ENCODE measurements at places on chromosomes 3 and 15.

DNA sequence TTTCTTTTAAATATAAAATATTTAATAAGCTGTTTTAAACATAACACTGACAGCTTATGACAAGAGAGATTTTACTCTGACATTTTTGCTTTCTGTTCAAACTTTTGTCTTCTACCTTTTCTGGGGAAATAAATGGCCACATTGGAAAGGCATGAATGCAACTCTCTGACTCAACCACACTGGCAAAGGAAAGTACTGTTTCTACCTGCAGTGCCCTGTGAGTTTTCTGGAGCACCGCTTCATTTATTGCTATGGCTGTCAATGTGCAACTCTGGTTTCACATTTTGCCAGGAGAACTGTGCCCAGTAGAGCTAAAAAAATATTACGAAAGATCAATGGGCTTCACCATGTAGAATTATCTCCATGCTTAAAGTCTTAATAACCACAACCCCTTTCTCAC is 15.1 kb downstream of the PDZRN3 start:
- no peak for DNase-seq

DNA sequence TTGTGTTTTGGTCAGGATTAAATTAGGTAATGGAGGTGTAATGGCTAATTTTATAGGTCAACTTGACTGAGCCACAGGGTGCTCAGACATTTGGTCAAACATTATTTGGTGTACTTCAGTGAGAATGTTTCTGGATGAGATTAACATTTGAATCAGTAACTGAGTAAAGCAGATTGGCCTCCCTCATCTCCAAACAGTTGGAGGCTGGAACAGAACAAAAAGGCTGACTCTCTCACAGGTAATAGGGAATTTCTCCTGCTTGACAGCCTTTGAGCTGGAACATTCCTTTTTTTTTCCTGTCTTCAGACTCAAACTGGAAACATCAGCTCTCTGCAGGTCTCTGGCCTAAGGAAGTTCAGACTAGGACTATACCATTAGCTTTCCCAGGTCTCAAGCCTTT is 280.7 kb downstream of the ZBTB20 start:
- DNase-seq = no peak

GRCh38 chr15:38335116-38335515 is 82.5 kb downstream of the SPRED1 start:
- DNase-seq = no peak

DNA sequence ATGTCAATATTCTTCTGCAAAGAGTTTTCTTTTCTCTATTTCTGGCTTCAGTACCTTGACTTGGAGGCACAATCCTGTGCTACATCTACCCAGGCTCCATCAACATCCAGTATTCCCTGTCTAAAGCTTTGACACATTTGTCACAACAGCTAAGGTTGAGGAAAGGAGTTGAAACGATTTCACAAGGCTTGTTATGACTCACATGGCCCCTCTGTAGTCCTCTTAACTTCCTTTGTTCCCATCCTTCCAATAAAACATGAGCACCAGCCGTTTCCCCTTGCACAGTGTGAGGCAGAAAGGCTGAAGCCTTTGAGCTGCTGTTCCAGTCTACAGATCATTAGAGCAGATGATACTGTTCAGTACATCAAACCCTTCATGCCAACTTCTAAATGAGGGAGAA is 163.0 kb upstream of the TMCO5A start:
- DNase-seq = no peak

- no peak for DNase-seq
Observed at GRCh38 chr3:114011059-114011797, 45.1 kb downstream of the CCDC191 start.

DNA sequence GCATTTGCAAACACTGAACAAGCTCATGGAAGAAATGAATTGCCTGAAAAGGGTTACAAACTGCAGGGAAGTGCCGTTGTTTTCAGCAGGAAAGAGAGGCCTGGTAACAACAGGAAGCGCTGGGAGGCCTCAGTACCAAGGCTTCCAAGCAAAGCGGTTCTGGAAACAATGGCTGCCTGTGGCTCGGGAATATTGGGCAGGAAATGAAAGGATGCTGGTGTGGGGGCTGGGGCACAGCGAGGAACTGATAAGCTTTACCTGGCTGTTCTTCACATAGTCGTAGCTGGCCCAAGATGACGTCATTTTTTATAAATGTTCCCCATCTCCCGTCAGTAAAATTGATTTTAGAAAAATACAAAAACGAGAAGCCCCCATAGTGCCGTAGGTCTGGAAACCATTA is 55.9 kb downstream of the ARHGAP31 start:
- no peak for DNase-seq

DNA sequence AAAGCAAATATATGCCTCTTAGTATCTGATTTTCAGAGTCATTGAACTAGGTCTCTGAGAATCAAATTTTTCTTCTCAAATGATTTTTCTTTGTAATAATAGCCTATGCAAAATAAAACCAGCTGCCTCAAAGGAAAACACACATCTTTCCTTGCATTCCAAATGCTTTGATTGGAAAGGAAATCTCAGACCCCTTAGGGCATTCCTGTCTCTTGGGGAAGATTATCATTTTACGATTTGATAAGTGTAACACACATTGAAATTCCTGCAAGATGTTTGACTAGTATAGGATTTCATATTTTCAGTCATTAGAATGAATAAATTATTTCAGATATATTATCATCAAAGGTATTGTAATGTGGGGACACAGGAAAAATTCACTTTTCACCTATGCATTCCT is 244.8 kb downstream of the EPHA6 start:
- DNase-seq = no peak

- no peak for DNase-seq
Observed at GRCh38 chr3:45320986-45321385, 67.4 kb upstream of the LARS2 start.

- no peak for DNase-seq
Observed at GRCh38 chr3:32660634-32661033, 24.4 kb upstream of the CNOT10 start.

DNA sequence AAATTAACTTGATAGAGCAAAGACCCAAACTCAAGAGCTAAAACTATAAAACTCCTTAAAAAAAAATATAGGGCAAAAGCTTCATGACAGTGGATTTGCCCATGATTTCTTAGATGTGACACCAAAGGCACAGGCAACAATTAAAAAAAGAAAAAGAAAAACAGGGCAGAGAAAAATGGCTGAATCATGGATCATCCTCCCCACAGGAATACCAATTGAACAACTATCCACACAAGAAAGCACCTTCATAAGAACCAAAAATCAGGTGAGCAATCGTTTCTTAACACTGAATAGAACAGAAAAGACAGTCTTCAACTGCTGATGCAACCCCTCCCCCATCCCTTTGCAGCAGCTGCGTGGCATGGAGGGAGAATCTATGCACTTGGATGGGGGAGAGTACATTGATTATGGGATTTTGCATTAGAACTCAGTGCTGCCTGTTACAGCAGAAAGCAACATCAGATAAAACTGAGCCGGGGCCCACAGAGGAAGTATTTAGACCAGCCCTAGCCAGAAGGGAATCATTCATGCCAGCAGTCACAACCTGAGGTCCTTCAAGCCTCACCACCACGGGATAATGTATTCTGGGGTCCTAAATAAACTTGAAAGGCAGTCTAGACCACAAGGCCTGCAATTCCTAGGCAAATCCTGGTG is 15.7 kb downstream of the C3orf33 start:
- no peak for DNase-seq

DNA sequence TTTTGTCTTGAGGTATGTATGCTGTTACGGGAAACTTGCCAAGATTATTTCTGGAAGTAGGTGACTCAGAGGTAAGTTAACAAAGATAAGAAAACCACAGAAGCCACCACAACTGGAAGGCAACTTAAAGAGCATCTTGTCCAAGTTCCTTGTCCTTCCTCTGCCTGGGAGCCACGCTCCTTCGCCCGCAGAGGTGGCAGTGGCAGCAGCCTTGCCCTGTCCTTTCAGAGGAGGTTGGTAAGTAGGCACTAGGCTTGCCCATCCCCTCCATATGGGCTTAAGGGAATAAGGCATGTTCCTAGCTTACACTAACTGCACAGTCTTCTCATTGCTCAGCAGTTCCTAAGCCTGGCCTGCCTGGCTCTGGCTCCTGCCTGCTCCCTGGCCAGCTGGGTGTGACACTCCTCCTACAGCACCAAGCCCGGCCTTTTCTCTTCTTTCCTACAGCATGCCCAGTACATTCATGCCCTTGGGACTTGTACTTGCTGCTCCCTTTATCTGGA is 48.0 kb upstream of the RAB6B start:
- no peak for DNase-seq

- no peak for DNase-seq
Observed at GRCh38 chr15:47870956-47871625, 153.8 kb downstream of the SEMA6D start.

DNA sequence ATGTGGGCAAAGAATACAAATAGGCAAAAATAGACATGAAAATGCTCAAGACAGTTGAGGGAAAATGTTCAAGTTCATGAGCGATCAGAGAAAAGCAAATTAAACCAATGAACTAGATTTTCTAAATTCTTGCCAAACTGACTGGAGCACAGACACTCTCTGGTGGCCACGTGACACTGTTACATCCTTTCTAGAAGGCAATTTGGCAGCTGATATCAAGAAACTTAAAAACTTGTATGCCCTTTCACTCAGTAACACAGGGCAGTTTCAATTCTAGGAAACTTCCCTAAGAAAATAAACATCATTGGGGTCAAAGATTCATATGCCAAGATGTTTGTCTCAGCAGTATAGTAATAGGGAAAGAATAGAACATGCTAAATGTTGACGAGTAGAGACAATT is 52.2 kb downstream of the ABHD5 start:
- no peak for DNase-seq

Measured in cerebellar nuclear complex (tissue), 1 donor.